Activated naive CD4-positive, alpha-beta T cell (primary cell): ENCODE measurements at places on chromosomes 2 and 18.

DNA sequence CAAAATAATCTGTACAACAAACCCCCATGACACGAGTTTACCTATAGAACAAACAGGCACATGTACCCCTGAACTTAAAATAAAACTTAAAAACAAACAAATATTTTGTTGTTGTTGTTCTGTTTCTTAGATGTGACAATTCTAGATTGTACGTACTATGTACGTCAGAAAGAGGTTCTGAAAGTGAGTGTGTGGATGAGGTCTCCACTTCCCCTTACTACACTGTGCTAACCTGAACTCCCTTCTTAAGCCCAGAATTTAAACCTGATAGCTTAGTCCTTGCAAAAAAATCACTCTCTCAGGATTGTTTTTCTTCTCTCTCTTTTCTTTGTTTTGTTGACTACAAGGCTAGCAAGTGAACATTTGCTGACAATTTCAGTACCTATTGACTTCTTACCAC is 581.6 kb downstream of the LRRTM4 start:
- DNase-seq, result no peak

DNA sequence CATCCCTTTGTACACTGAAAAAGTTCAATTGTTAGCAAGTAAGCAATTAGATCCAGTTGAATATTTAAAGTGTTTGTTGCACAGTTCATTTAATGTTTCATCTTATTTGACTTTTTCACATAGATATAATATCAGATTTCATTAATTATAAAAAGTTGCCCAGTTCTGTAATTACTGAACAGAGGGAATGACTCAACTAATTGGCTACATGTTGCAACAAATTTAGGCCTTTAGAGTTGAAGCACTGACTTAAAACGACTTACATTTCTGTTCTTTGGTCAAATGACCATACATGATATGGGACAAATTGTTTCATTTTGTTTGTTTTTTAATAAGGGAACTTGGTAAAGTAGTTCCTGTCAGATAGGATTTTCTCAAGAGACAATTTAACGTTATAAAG is 68.5 kb upstream of the FAM117B start:
- no peak for DNase-seq

DNA sequence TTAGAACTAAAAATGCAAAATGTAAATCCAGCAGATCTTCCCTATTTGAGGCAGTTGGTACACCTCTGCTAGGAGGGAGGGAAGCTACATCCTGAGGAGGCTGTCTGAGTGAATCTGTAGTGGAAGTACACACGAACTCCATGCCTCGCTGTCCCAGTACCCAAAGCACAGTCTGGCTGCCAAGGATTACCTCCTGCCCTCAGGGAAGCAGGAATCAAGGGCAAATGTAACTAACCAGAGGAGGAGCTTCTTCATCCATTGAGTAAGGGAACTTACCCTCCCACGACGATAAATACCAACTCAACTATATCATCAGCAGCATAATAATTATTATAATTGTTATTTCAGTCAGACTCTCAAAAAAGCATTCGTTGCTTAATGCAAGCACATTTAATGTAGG is 2.1 kb downstream of the DHRS9 start:
- DNase-seq, result no peak

DNA sequence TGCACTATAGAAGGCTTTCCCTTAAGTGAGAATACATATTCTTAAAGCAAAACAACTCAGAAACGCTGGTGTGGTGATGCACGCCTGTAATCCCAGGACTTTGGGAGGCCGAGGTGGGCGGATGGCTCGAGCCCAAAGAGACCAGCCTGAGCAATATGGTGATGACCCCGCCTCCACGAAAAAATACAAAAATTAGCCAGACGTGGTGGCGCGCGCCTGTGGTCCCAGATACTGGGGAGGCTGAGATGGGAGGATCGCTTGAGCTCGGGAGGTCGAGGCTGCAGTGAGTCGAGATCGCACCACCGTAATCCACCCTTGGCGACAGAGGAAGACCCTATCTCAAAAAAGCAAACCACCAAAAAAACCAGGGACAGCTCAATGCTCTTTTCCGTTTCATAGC is 750 bp upstream of the CCDC150 start:
- DNase-seq, result no peak

- DNase-seq, result no peak
Observed at GRCh38 chr2:74011246-74011645, 26.5 kb downstream of the TET3 start.

- no peak for DNase-seq
Observed at GRCh38 chr2:211085056-211085680, 528.8 kb downstream of the CPS1 start.

DNA sequence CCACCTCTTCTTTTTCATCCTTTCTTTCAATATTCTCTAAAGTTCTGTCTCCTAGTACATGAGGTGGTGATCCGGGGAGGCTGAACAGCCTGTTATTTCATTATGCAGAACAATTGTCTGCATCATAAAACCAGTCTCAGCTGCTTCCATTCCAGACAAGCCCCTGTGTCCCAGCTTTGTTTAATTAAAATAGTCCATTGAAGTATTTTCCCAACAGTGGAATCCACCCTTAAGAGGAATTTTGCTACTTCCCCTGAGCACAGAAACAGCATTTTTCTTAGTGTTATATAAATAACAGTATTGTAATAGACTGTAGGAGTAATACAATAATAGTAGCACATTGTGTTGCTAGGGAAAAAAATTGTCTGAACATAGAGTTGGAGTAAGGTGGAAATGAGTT is 395.4 kb upstream of the TCF4 start:
- DNase-seq, result no peak

GRCh38 chr2:215764441-215765048 is 248.8 kb downstream of the MREG start:
- no peak for DNase-seq

DNA sequence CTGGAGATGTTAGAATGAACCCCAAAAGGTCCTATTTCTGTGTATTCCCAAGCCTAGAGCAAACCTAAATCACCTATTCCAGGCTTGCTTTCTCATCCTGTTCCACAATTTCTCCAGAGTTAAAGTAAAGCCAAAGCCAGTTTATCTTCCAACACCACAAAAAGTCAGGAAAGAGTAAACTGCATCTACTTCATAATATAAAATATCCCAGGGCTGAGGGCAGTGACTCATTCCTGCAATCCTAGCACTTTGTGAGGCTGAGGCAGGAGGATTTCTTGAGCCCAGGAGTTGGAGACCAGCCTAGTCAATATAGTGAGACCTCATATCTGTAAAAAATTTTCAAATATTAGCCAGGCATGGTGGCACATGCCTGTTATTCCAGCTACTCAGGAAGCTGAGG is 241.4 kb downstream of the CDH20 start:
- no peak for DNase-seq

DNA sequence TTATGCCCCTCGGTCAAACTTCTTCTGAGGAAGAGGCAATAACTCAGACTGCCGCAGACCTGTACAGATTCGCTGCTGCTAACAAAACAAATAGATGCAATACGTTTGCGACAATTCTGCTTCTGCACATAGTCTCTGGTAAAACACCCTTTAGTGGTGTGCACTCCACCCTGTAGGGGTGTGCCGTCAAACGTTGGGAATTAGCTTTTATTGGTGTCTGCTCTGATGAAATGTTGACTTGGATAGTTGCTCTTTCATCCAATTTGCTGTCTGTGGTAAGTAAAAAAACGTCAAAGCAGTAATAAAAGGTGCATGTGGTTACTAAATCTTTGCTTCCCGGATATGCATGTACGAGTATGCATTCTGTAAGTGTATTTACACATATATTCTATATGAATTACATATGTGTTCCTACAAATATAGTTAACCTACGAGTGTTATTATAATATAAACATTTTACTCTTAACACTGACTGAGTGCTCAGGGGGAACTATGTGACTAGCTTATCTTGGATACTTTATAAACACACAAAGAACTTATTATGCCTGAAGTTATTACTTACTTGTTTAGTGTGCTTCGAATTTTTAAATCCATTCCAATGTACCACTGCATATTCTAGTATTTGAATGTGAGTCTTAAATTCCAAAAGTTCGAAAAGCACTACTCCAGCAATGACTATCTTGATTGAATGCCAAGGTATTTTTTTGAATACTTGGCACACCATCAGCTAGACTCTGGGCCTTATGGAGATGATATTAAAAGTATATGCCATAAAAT is 610.2 kb downstream of the ZEB2 start:
- no peak for DNase-seq

- no peak for DNase-seq
Observed at GRCh38 chr18:58386780-58387179, 242.1 kb downstream of the ALPK2 start.

DNA sequence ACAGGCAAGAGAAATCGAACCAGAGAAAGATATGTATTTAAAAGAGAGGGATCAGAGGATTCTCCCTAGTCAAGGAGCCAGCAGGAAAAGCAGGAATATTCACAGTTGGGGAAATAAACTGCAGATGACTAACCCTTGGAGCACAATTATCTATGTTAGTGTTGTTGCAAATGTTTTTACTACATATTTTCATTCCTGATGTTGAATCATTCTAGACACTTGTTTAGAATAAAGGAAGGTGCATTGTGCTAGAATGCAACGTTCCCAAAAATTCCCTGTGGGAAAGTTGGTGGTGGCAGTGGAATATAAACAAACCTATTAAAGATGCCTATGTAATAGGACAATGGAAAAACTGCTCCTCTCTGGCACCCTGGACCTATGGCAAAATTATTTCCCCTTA is 63.3 kb downstream of the DTNA start:
- no peak for DNase-seq
